Hematopoietic multipotent progenitor cell treated with erythropoietin and hydrocortisone succinate and interleukin-3 and kit ligand, for 8 days (in vitro differentiated cells): ENCODE measurements at places on chromosomes 11 and 22.
A peak's percentile ranks its signal among the peaks of the same experiment; 100 is the strongest.

DNA sequence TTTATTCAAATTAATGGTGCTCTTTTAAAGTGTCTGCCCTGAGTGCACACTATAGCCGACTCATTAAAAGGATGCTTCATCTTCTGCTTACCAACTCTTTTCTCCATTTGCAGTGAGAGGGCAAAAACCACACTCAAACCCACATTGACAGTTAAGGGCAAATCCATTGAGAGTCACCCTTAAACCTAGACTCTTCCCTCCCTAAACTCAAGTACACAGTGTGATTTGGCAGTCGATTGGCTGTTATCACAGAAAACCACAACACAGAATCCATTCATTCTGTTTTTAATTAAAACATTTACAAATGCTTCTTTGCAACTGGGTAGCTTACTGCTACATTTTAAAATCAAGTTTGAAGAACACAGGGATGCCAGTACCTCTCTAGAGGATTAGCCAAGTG is 120.0 kb downstream of the CADM1 start:
- DNase-seq = no peak

GRCh38 chr11:6864438-6864837 is 1.6 kb downstream of the OR10A2 start:
- no peak for DNase-seq

DNA sequence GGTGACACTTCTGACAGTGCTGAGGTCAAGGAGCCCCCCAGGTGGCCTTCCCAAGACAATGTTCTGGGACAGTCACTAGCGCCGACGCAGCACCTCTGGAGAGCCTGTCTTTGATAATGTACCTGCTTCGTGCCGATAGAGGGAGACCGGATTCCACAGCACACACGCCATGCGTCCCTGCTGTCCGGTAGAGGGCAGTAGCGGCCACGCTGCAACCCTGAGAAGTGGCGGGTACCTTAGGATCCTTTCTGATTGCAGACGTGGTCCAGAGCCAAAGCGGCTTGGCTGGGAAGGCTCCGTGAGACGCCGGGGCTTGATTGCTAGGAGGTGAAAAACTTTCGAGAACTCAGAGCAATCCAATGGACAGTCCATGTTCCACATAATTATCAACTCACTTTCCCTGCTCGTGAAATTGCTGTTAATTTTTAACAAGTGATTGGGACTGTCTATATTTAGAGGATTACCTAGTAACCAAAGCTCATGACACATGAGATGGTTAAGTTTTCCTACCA is 11.4 kb upstream of the BARX2 start:
- peak; percentile 80 for DNase-seq

GRCh38 chr11:98277251-98277912 is 743.4 kb upstream of the CNTN5 start:
- DNase-seq = no peak

- no peak for DNase-seq
Measured at GRCh38 chr11:110805756-110806155, 93.5 kb upstream of the ARHGAP20 start.

DNA sequence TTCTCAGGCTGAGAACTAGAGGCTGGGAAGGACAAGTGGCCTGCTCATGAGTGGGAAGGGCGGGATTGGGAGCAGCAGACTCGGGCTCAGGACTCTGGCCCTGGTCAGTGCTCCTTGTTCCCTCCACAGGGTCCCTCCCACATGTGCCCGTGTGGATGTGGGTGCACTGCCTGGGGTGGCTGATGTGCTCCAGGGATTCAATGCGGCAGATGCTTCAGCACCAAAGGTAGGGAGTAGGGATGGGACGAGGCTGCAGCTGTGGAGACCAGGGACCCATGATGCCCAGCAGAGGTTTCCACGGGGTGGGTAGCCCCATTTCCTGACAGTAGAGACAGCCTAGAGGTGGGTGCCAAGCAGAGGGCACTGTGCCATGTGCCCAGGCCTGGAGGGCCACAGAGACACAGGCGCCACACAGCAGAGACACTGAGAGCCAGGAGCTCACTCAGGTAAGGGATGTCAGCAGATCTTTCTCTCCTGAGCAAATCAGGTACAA is 89.5 kb downstream of the GGTLC2 start:
- DNase-seq = no peak

DNA sequence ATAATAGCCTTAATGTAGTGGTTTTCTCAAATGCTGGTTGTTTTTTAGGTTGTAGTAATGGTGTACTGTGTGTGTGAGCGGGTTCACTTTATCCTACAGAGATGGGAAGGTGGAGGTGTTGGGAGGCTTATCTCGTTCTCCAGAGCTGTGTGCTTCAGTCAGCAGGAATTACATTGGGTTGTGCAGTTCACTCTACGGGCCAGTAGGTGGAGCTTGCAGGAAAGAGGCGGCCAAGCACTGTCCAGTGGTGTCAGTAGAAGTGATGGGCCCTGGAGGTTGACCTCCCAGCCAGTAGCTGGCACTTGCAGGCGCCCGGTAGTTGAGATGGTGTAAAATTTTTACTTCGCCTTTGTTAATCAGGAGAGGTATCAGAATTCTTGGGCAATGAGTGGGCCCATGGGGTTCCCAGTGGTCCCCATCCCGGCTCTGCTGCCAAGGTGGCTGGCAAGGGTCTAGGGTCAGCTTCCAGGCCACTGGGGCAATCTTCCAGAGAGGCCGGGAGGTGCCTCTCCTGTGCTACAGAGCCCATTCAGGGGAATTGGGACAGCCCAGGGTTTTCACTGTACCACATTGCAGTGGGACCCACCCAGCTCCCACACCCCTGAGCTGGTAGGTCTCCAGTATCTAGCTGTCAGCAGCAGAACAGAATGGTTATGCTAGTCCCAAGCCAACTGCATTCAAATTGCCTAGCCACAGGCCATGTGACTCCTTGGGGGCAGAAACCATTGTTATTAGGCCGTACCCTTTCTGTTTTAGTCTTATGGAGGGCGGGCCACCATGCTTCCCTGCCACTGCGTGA is 43.9 kb downstream of the BIRC2 start:
- DNase-seq = peak; percentile 72

GRCh38 chr11:110303414-110303826 is 7.0 kb upstream of the RDX start:
- no peak for DNase-seq

DNA sequence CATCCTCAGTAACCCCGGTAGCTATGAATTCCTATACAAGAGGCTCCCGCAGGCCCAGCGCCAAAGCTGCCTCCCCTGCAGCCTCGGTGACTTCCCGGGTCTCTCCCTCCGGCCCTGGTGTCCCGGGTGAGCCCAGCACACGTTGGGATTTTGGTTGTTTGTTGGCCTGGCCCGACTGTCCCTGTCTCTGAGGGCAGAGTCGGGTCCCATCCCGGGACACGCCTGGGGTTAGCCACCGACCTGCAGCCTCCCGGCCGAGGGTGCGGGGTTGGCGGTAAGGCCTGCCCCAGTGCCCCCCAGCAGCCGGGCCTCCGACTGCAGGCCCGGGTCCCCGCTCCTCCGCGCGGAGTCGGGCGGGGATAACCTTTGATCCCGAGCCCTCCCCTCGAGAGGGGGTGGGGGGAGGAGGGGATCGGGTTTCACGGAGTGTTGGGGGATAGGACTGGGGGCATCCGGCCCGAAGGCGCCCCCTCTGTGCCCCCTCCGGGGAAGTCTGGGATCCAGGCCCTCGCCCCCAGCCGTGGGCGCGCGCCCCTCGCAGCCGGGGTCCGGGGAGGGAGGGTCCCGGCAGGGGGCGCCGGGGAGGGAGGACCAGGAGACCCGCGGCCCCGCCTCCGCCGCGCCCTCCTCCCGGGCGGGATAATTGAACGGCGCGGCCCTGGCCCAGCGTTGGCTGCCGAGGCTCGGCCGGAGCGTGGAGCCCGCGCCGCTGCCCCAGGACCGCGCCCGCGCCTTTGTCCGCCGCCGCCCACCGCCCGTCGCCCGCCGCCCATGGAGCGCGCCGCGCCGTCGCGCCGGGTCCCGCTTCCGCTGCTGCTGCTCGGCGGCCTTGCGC is at the start of gene FBLN1:
FBLN1 (plus strand) TSS at position 669 of the 835 bp plus-strand sequence; CDS start at position 772, 103 bp downstream.
- no peak for DNase-seq

DNA sequence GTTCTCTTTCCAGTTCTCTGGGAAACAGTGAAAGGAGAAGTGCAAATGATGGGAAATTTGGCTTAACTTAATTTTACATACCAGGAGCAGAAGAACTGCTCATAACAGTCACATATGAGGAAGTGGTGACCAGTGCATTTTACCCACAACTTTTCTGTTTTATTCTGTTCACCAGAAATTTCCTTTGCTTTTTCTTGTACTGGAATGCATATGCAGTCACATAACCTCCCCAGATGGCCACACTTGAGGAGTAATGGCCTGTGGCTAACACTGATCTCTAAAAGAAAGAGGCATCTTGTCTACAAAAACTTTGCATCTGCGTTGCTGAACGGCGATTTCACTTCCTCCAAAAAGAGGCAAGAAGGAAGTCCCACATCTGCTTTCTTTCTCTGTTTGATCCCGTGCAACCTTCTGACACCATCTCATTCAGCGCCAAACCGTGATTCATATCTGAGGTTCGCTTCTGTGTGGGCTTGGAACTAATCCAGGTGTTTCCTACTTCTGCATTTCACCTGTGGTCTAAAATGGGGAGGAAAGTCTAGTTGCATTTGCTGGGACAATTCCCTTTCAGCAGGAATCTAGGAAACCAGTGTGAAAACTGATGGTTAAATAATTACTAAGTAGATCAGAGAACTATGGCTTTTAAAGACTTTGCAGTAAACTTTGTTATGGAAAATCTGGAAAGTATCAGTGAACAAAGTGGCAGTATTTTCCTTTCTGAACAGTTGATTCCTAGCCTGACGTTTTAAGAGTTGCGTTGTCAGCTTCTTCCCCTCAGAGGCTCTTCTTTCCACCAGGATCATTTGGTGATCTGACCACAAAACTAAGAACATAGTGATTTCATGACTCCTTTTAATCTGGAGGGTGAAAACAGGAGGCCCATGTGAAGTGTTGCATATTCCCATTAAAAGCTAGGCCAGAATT is 4.2 kb upstream of the MPEG1 start:
- DNase-seq = peak; percentile 1

DNA sequence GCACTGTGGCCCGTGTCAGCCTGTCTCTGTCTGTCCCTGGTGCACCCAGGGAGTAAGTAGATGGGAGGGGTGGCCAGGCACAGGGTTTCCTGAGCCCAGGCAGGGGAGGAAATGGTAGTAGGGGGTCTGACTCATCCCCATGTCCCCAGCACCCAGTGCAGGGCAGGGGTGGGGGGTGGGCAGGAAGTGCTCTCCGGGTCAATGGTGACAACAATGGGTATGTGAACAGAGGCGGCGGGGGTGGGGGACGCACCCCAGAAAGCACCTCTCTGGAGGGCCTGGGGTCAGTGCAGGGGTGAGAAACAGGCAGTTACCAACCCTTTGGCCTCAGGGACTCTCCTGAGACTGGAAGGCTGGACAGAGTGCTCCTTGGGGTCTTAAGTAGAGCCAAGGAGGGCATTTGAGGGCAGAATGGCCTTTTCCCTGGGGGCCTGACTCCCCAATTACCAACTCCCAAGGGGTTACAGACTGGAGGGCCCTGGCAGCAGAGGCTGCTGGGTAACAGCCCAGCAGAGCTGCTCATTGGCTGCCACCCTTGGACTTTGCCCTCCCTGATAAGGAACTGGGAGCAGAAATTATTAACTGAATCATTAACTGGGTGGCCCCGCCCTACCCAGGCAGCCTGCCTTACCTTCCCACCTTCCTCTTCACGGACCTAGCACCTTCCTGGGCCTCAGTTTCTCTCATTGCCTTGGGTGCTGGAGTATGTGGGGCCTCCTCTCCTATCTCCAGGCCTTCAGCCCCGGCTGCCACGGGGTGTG is 4.2 kb downstream of the MYRF start:
- DNase-seq = peak; percentile 63

GRCh38 chr11:126172596-126173038 is 38.8 kb downstream of the RPUSD4 start:
- DNase-seq = no peak

DNA sequence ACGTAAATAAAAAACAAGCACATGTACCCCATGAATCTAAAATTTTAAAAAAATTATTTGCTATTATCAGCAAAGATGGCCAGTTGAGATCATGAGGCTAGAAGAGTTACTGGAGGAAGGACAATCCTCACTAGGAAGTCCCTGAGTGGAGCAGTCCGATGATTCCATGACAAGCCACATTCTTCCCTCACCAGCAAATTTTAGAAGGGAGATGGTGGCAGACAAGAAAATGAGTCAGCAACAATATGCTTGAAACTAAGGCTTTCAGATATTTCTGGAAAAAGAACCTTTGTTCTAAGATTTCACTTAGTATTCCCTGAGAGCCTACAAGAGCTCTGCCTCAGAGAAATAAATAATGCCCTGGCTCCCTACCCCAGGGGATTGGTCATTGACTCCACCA is 34.9 kb downstream of the P4HA3 start:
- no peak for DNase-seq

GRCh38 chr22:23112472-23113012 is 29.2 kb downstream of the RSPH14 start:
- no peak for DNase-seq

DNA sequence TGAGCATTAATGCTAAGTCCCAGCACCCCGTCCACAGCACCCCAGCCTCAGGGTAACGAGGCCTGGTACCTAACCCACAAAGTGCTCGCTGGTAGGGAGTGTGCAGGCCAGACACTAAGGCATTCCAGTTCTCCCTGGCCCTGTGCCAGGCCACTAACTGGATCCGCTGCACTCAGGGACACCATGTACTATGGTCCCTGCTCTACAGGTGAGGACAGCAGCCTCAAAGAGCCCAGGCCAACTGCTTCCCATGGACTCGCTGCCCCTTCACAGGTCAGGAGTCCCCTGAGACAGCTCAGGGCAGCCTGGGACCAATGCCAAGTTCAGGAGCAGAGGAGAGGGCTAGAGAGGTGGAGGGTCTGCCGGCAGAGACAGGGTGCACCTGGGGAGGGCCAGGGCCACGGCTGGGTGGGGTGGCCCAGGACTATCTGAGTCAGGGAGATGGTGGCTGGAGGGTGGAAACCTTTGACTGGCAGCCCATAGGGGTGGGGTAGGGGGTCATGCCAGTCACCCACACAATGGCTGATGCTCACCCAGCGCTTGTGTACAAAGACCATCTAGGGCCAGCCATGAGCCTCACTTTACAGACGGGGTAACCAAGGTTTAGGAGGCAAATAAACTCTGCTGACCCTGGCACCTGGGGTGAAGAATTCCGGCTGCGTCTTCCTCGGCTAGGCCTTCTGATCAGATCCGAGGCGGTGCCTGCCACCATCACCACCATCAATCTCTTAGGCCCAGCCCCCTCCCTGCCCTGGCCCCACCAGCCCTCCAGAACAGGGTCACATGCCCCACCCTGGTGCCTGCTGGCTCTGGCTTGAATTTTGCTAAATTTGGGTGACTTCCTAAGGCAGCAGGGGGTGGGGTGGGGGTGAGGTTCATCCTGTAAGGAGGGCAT is 5.6 kb downstream of the OSBPL5 start:
- DNase-seq = no peak

- no peak for DNase-seq
Measured at GRCh38 chr11:23502826-23503225, 642.6 kb upstream of the CCDC179 start.

DNA sequence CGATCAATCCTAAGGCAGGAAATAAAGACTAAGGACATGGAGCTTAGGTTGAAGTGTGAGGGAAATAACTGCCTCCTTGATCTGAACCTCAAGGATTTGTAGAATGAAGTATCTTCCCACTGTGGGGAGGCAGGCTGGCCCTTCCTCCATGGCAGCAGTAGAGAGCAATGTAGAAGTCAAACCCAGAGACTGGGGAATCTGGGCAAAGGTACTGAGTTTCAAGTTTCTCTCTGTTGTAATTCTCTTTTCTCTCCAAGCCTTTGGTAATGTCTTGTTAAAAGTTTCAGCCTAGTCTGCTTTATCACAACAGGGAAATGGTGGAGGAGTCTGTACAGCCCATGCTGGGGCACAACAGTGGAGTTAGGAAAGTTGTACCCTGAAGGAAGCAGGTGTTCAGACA is 49.5 kb downstream of the ADM start:
- no peak for DNase-seq
